WTC11 (cell line): ENCODE measurements at places on chromosomes 7 and 10. TPM values are rescaled to one million over a fixed set of nuclear protein-coding genes. Genes with fewer than 3 reads are reported as not detected.

DNA sequence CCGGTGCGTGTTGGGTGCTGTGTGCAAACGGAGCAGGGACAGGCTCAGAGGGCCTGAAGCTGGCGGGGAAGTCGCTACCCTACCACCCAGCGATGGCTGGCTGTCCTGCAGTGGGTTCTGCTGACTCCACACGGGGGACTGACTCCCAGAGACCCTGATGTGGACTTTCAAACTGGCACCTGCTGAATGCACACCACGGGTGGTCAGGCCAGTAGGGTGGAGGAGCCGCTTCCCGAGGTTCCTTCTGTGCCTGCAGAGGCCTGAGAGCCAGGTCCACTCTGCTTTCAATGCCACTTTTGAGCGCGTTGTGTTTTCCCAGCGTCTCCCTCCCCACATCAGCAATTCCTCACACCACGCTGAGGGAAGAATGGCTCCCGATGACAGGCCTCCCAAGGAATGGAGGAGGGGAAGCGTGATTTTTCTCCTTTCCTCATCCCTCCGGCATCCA, 135.3 kb downstream of the ADARB2 start:
- H3K4me1 ChIP-seq, result peaks cover 9% of the 10 kb centered on the region
- no peak overlapping the region for H3K4me3 ChIP-seq
- no peaks in the 10 kb centered on the region for H3K36me3 ChIP-seq
- no peak for DNase-seq

DNA sequence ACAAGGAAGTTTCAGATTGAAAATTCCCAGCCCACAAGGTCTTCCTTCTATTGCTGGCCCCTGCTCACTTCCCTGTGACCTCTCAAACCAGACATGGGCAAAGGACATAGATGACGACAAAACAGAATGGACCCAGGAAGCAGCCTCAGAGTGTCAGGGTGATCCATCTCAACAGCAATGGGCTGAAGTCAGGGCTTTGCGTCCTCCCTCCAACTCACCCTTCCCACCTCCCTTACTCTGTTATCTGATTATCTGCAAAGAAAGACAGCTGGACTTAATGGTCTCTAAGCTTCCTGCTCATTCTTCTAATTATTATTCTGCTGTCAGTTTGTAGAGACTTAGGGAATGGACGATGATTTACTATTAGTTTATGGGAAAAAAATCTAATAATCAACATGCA, 115.9 kb downstream of the PIP4K2A start:
- no peak overlapping the region for H3K4me3 ChIP-seq
- H3K27ac ChIP-seq, result 0 out of 2 replicates have a peak overlapping the region, but pooled peaks have one; percentile 39
- peaks cover 41% of the 10 kb centered on the region for H3K4me1 ChIP-seq
- peaks cover 4% of the 10 kb centered on the region; the same call in 1 of the 2 replicates for H3K36me3 ChIP-seq

Gene HECW1
- 4.9 to 6.1 TPM (median 5.4 TPM) in 3 replicates for total RNA-seq

GRCh38 chr10:93180482-93180931, 106.8 kb downstream of the CYP26A1 start:
- H3K36me3 ChIP-seq, result no peaks in the 10 kb centered on the region
- H3K27me3 ChIP-seq, result peaks cover 10% of the 10 kb centered on the region
- peaks cover 7% of the 10 kb centered on the region for H3K4me1 ChIP-seq
- H3K4me3 ChIP-seq, result no peak overlapping the region
- no peak for DNase-seq
- no peak overlapping the region for H3K27ac ChIP-seq

Gene GTF2IRD1
- 41.6 to 43.5 TPM (median 42.9 TPM) in 3 replicates for total RNA-seq

DNA sequence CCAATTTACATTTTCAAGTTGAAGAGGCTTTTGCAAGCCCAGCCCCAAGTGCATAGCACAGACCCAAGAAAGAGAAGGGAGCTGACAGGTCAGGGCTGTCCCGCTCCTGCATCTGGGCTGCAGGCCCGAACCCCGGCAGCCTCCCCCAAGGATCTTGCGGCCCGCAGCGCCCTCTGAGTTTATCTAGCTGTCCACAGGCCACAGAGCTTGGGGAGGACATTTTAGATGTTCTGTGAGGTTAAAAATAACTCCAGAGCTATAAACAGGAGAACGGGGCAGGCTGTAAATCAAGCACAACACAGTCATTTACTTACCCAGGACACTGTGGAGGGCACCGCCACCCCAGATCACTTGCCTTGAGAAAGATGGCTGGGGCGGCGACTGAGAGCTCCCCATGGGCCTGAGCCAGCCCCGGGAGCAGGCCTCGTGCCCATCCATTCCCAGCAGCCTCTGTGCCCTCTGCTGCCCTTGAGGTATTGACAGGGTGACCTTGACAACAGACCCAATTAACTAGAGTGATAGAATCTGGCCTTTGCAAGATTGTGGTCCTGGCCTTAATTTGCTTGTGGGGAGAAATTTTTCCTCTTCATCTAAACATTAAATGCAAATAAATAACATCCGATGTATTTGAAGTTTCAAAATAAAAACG, 563.0 kb downstream of the TCERG1L start:
- H3K4me1 ChIP-seq, result peaks cover 12% of the 10 kb centered on the region
- no peak overlapping the region for H3K4me3 ChIP-seq
- no peak overlapping the region for H3K27ac ChIP-seq
- H3K27me3 ChIP-seq, result peaks cover 9% of the 10 kb centered on the region
- peaks cover 65% of the 10 kb centered on the region for H3K36me3 ChIP-seq
- DNase-seq, result no peak

- no peak overlapping the region for H3K27ac ChIP-seq
- H3K36me3 ChIP-seq, result 0 out of 2 replicates have a peak, but pooled peaks cover 3% of the 10 kb centered on the region
Measured at GRCh38 chr10:84026821-84027257, 112.5 kb upstream of the GHITM start.

DNA sequence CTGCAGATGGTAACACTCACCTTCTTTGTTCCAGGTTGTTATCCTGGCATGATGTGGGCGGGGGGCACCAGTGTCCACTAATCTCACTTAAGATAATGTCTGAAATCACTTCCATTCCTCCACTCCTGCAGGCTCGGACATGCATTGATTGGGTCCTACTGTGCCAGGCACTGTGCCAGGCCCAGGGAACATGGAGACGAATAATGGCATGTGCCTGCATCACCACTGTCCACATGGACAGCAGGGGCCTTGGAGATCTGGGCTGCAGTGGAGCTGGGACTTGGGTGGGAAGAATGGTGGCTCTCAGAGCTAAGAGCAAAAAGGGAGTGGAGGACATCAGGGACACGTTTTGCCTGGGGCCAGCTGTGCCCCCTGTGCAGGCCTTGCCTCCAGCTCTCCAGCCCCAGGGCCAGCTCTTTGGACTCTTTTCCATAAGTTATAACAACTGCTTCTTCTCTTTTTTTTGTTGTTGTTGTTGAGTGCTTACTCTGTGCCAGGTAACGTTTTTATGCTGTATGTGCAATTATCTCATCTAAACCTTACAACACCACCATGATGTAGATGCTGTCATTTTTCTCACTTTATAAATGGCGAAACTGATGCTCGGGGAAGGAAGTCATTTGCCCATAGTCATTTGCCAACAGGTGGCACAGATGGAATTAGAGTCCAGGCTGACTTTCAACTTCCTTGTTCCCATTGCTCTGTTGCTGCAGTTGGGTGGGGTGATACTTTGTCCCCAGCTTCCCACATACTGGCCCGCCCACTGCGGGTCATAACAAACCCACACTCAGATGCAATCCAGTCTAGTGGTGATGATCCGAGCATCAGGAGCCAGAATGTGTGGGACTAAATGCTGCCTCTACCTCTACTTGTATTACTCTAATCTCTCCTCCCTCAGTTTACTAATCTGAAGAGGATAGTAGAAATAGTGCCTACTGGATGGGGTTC, 19.1 kb downstream of the PLPP4 start:
- no peak overlapping the region for H3K4me3 ChIP-seq
- 0 out of 2 replicates have a peak, but pooled peaks cover under 1% of the 10 kb centered on the region for H3K36me3 ChIP-seq
- H3K27ac ChIP-seq, result no peak overlapping the region
- no peak for DNase-seq
- H3K4me1 ChIP-seq, result no peaks in the 10 kb centered on the region
- H3K27me3 ChIP-seq, result peaks cover 3% of the 10 kb centered on the region; the same call in 1 of the 2 replicates
